ENCODE measurements at places on chromosomes 4 and X.

DNA sequence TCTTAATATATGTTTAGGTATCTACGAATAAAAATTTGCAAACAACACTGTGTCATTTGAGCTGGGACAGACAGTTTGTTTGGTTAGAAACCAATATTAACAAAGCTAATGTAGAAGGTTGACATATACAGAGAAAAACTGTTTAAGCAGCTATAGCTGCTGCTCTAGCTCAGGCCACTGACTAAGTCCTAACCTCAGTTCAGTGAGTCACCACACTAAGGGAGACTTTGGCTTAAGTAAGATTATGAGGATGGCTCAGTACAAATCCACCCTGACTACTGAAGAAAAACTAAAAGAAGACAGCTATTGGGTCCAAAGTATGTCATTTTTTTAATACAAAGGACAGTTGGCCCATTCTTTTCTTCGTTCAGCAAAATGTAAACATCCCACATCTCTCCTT lies 717.3 kb upstream of the ACTRT1 start:
- DNase-seq: no peak

DNA sequence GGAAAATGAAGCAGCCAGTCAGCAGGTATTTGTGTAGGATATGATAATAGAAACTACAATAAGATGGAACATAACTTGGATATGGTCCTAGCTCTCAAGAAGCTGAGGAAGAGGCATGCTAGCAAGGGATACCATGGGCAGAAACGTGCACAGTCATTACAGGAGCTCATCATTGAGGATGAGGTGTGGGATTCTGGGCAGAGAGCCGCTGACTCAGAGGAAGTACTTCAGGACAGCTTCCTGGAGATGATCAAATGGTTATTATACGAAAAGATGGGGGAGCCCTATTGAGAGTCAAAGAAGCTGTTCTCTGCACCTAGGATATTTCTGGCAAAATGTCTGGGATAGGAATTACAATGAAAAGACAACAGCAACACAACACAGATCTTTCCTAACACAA lies 116.0 kb upstream of the PDE5A start:
- no peak for DNase-seq

DNA sequence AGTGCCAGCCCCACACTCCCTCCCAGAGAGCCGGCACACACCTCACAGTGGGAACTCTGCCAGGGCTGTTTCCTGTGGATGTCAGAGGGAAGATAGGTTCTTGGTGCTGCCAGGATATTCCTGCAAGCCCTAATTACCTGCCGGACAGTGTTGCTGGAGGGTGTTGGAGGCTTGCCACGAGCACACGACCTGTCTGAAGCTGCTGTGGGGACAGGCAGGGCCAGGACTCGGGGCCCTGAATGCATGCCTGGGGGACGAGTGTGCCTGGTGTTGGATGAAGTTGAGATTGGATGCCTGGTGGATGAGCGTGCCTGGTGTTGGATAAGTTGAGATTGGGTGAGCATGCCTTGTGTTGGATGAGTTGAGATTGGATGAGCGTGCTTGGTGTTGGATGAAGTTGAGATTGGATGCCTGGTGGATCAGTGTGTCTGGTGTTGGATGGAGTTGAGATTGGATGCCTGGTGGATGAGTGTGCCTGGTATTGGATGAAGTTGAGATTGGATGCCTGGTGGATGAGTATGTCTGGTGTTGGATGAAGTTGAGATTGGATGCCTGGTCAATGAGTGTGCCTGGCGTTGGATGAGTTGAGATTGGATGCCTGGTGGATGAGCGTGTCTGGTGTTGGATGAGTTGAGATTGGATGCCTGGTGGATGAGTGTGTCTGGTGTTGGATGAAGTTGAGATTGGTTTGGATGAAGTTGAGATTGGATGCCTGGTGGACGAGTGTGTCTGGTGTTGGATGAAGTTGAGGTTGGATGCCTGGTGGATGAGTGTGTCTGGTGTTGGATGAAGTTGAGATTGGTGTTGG lies 23.2 kb upstream of the UVSSA start:
- no peak for DNase-seq

DNA sequence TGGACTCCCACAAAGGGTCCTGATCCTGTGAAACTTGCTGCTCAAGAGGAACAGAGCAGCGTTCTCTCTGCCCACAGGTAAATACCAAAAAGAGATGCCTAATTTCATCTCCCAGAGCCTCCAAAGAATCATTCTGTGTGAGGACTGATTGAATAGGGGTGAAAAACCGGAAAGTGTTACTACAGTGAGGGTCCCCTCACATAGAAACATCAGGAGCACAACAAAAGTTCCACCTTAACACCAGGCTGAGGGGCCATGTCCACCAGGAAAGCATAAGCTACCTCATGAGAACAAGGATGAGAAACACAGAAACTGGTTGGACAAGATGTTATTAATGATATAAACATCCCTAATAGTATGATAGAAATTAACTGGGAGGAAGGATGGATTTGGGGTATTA lies 140.9 kb downstream of the NWD2 start:
- no peak for DNase-seq

DNA sequence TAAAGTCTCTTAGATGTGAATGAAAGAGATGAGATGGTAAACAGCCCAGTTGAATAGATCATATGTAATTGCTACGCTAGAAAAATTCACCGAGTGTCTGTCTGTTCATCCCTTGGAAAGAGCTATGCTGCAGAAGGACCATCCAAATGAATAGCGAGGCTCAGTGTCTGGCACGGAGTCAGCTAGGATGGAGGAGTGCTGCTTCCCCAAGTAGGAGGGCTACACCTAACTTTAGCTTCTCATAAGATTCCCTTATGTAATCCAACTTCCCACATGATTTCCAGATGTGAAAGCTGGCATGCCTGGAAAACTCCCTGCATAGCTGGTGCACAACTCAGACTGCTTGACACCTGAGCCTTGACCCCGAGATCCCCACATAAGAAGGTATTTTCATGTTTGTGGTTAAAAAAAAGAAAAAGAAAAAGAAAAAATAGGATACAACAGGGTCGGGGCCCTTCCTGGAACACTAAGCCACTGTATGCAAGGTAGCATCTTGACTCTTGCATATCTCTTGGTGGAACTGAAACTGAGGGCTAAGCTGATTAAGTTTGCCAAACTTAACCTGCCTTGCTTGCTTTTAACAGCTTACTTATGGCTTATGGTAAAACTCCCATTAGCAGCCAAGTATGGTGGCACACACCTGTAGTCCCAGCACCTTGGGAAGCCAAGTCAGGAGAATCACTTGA lies 82.3 kb downstream of the FREM3 start:
- DNase-seq: no peak

- no peak for DNase-seq
Observed at GRCh38 chrX:23332888-23333821, 1.5 kb upstream of the PTCHD1 start.

DNA sequence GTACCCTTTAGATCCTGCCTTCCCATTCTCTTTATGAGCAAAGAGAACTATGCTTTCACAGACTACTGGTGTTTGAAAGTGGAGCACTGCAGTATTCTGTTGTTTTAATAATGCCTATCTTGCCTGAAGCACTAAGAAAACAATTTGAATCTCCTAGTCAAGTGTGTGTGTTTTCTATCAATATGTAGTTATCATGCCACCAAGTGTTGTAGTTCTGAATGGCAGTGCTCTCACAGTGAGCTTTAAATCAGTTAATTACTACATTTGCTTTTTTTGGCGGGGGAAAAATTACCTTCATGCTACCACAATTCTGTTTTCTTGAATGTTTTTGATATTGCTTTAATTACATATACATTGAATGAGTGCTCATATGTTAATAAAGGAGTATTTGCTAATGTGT lies 143.6 kb upstream of the FAM47A start:
- DNase-seq: no peak

GRCh38 chrX:69466546-69466945 lies 37.6 kb upstream of the NALF2 start:
- no peak for DNase-seq

GRCh38 chrX:149518236-149518635 lies 13.1 kb upstream of the IDS start:
- DNase-seq: no peak

DNA sequence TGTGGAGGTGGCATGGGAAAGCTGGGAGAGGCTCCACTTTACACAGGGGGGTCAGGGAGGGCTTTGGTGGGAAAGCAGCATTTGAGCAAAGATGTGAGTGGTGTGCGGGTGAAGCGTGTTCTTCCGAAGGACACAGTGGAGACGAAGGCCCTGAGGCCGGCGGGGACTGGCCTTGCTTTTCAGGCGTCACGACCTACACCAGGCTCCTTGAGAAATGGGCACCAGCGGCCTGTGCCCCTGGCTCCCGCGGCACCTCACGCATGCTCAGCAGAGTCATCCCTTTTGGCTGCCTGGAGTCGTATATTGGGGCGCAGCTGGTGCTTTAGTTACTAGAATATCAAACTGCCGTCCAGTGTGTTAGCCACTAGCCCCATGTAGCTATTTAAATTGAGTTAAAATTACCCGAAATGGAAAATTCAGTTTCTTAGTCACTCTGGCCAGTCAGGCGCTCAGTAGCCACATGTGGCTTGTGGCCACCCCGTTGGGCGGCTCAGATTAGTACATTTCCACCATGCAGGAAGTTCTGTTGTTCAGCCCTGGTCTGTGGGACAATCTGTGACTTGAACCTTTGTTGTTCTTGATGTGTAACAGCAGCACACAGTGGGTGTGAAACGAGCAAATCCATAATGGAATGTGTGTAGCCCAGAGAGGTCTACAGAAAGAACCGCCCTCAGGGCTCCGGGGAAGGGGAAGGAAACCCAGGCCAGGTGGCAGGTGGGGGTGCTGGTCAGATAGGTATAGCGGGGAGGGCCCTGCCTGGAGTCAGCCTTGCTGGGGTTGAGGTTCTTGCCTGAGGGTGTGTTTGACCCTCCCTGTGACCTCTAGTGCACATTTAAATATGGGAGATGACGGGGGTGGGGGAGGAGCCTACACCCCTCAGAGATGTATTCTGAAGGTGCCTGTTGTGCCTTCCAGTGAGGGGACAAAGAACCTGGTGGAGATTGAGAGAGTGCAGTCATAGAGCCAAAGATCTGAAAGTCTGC lies 30.4 kb downstream of the TBC1D14 start:
- no peak for DNase-seq

- DNase-seq: no peak
Observed at GRCh38 chr4:183303301-183303700, 16.8 kb downstream of the CLDN22 start.

DNA sequence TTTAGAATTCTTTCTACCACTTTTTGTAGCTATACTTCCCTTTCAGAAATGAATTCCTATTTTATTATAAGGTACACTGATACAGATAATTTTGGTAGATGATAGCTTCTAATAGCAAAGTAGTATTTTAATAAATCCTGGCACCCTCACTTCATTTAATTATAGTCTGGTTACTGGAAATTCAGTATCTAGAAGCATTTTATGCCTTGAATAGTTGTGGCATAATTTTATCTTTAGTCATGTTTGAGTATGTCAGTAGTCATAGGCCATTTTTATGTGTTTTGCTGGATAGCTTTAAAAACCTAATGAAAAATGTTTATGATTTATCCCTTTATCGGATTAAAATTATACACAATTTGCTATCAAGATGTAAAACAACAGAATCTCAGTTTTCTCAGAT lies 92.3 kb downstream of the DIAPH2 start:
- DNase-seq: no peak

- no peak for DNase-seq
Observed at GRCh38 chr4:137470806-137471205, 61.5 kb downstream of the PCDH18 start.

- no peak for DNase-seq
Observed at GRCh38 chr4:38919494-38919893, 51.9 kb downstream of the FAM114A1 start.

GRCh38 chr4:86994686-86995085 lies 59.9 kb downstream of the AFF1 start:
- no peak for DNase-seq
